ENCODE measurements at places on chromosomes 3 and 15.

DNA sequence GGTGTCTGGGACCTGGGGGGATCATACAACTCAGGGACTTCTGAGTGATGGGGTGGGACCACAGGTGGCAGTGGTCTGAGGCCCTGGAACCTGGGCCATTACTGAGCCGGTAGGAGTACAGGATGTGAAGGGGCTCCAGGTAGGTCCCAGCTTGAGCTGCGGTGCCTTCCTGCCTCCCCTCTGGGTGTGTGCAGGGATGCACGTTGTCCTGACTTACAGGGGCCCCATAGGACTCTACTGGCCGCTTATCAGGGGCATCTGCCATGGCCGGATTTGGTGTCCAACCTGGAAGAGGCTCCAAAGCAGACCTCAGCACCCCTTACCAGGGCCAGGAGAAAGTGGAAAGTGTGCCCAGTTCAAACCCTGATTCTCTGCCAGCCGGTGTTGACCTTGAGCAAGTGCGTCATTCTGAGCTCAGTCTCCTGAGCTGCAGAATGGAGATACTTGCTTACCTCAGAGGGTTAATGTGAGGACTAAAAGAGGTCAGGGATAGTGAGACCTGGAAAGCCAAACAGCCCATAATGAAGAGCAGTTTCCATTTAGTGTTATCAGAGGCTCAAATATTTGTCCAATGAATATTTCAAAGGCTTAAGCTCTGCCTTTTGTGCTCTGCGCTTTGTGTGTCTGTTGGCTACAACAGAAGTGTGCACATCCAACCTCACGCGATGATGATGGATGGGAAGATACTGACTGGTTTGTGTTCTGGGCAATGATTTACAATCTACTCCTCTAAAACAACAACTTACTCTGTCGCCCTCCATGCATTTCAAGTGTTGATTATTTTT, 35.4 kb upstream of the ESYT3 start:
- DNase-seq: no peak

DNA sequence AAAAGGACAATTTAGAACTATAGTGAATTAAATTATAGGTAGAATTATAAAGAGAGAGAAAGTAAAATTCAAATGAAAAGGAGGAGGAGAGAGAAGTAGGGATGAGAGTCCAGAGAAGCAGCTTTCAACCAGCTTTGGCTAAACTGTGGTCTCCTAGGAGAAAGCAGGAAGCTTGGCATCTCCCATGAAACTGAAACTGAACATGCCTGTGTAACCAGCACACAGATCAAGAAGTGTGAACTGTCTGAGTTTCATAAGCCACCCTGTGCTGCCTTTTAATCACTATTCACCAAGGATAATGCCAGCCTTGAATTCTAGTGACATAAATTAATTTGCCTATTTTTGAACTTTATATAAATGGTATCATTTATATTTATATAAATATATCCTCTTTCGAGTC, 128.5 kb downstream of the MYRIP start:
- DNase-seq: no peak

DNA sequence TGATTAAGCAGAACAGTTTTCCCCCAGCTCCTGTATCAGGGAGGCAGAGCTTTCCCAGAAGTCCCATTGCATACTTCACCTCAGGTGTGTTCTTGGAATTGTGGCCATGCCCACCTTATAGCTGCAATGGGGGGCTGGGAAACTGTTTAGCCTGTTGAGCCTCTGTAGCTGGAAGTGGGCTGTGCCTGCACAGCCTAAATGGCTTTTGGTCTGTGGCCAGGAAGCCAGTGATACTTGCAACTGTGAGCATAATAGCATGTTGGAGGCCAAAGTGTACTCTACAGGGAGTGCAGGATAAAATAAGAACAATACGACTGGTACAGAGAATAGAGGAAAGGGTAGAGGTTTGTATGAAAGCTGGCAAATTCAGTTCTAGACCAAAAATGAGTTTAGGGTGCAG, 248.5 kb downstream of the PTPRG start:
- DNase-seq: no peak

DNA sequence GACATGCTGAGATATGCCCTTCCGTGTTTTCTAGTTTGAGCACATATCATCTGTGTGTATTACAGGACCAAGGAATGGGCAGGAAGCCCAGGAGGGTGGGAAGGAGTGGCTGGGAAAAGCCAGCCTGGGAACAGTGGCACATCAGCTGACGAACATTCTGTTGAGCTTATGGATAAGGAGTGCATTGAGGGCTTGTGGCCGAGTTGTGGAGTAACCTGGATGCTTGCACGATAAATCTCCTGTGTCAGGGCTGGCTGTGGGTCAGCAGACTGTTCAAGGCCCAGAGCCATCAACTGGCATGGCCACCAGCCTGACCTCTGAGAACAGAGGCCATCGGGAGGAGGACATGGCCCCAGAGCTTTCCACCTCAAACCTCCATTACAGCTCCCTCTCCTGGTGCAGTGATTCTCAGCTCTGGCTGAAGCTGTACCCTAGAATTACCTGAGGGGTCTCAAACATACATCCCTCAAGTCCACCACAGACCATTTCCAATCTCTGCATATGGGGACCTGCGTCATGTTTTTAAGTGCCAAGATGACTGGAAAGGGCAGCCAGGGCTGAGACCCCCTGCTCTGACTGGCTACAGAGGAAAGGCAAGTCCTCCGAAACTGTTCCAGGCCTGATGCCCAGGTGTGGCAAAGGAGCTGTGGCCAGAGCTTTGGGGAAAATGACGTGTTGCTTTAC, 4.8 kb upstream of the VILL start:
- no peak for DNase-seq

GRCh38 chr3:106839576-106840280, 537.5 kb upstream of the CCDC54 start:
- DNase-seq: no peak

Data from CD4-positive, alpha-beta T cell treated with Interleukin-10 for 1 hour (primary cell).